ENCODE measurements at places on chromosomes 13 and 19.

- no peak for DNase-seq
Observed at GRCh38 chr19:30338878-30339623, 33.1 kb upstream of the ZNF536 start.

DNA sequence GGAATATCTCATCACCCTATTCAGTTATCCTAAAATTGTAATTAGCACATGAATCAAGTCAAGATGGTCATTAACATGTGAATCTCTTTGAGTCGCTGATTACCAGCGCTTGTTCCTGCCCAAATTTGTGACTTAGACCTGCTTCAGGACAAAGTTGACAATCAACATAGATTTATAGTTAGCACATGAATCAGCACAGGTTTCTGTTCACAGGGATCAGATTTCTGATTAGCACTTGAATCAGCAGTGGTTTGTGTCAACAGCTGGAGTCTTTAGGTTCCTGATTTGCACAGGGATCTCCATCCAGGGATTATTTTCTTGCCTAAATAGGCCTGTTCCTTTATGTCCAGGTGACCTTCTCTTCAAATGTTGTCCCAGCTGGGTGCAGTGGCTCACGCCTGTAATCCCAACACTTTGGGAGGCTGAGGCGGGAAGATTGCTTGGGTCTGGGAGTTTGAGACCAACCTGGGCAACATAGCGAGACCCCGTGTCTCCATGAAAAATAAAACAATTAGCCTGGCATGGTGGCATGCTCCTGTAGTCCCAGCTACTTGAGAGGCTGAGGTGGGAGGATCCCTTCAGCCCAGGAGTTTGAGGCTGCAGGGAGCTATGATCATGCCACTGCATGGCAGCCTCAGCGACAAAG, 3.8 kb upstream of the LRFN3 start:
- no peak for DNase-seq

GRCh38 chr13:41631296-41631965, 174.1 kb downstream of the RGCC start:
- no peak for DNase-seq

DNA sequence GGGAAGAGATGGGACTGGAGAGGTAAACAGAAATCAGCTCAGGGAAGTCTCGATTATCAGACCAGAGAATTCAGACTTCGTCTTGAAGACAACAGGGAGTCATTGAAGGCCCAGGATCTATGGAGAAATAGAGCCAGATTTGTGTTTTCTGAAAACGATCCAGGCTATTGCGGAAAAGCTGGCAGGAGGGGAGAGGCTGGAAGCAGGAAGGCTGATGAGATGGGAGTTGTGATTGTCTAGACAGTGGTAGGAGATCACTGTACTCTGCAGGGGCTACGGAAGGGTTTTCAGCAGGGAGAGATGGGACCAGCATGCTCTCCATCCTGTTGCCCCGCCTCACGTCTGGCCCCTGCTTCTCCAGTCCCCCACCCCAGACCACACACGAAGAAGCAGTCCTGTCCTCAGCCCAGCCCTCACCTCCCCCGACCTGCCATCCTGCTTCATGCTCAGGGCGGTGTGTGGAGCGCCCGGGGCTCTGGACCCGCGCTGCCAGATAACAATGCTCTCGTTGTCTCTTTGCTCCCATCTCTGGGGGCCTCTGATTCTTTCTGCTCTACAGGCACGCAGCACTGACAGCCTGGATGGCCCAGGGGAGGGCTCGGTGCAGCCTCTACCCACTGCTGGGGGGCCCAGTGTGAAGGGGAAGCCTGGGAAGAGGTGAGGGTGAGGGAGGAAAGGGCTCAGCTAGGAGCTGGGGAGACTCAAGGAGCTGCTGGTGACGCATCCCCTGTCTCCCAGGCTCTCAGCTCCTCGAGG, 1.9 kb downstream of the ARHGAP33 start:
- no peak for DNase-seq

DNA sequence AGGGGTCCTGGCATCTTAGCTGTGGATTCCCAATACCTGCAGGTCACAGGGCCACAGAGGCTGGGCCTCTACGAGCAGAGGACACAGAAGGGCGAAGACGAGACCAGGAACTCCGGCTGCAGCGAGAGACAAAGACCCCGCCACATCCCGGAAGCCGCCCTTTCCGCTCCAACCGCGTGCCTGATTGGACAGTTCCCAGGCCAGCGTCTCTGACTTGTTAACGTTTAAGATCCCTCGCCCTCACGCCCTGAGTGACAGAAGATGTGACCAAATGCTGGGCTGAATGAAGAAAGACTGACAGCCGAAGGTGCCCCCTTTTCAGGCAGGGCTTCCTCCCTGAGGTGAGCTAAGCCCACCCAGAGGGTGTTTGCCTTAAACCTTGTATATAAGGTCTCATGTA, at the start of gene ZNF98:
ZNF98 (minus strand) TSS at position 136 of the 400 bp plus-strand sequence; CDS start at position 14, 122 bp downstream.
- DNase-seq = no peak

DNA sequence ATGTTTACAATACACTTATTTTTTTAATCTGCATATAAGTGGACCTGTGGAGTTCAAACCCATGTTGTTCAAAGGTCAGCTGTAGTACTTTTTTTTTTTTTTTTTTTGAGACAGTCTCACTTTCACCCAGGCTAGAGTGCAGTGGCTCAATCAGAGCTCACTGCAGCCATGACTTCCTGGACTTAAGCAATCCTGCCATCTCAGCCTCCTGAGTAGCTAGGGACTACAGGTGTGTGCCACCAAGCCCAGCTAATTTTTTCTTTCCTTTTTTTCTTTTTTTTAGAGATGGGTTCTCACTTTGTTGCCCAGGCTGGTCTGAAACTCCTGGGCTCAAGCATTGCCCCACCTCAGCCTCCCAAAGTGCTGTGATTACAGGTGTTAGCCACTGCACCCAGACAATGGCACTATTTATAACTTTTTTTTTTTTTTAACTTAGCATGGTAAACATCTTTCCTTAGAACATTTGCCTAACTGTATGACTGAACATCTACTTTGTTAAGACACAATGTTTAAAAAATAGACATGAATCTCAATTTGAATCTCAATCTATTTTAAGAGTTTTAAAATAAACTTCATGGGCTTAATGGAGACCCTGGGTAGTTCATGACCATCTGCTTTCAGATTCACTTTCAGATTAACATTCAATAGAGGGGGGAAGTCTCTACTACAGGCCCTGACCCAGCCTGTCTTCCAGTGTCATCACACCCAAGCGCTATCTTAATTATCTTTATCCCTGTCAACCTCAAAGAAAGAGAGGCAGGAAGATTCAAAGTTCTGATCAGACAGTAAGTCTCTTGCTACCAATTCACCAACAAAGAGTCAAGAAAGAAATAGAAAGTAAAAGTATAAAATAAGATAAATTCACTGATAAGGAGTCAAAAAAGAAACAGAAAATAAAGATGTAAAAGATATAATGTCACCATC, 97.7 kb upstream of the DOCK9 start:
- DNase-seq = no peak

GRCh38 chr13:45238945-45239795, 38.3 kb upstream of the KCTD4 start:
- peak; percentile 65 for DNase-seq

GRCh38 chr19:20926796-20927195, 3.7 kb downstream of the ZNF85 start:
- peak; percentile 7 for DNase-seq

DNA sequence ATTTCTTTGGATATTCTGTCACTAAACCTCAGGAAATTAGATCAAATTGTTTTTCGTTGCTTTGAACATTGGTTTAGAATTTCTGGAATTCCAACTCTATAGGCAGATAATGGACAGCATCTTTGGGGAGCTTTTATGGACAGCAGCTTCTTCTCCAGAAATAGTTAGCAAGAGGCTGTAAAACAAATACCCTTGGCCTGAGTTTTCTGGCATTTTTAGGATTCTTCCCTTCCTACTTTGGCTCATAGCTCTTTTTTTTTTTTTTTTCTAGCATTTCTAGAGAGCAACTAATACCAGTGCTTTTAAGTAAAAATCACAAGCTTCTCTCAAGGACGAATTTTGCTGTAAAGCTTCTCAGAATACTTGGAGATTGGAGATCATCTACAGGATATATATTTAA, 169.8 kb upstream of the SPRY2 start:
- DNase-seq = no peak

DNA sequence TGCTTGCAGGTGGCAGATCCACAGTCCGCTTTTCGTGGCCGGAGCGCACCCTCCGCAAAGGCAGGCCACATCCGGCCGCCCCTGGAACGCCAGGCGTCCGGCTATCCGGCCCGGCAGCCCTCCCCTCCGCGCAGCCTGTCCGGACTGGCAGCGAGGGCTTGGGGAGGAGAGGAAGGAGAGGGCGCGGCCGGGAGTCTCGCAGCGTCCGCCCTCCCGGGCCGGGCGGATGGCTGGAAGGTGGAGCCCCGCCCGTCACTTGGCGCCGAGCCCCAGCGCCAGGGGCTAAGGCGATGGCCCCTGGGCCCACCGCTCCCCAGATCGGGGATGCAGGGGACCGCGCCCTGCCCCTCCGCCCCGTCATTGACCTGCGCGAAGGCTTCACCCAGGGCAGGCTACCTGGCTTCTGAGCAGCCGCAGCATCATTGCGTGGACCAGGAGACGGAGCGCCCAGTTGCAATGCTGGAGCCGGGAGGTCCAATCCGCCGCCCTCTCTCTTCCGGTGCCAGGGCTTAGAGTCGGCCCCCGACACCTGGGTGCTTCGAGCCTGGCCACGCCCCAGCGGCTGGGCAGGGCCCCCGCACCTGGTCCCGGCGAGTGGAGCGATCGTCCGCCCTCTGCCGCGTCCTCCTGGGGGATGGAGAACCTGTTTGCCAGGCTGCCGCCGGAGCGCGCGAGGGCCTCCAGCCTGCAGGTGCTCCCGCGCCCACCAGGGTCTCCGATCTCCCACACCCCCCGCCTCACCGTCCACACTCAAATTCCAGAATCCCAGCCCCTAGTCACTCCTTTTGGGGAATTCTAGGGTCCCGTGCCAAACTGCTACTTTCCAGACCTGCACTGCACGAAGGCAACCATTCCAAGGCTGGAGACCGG, at the start of gene FUT1:
FUT1 (minus strand) TSS at position 146 of the 870 bp plus-strand sequence. CDS start 1,360 bp downstream, outside the sequence.
- no peak for DNase-seq

- no peak for DNase-seq
Observed at GRCh38 chr13:26540334-26540733, 17.1 kb upstream of the WASF3 start.

GRCh38 chr13:20418953-20419352, 106.7 kb downstream of the CRYL1 start:
- no peak for DNase-seq

GRCh38 chr19:18338541-18338940, 1.9 kb upstream of the PGPEP1 start:
- DNase-seq = no peak

- peak; percentile 34 for DNase-seq
Observed at GRCh38 chr13:26051231-26051656, 572 bp downstream of the SHISA2 start.

- peak; percentile 36 for DNase-seq
Observed at GRCh38 chr13:109816808-109817203, 30.4 kb upstream of the IRS2 start.

- DNase-seq = no peak
Observed at GRCh38 chr13:78190296-78190695, 271.7 kb upstream of the EDNRB start.

DNA sequence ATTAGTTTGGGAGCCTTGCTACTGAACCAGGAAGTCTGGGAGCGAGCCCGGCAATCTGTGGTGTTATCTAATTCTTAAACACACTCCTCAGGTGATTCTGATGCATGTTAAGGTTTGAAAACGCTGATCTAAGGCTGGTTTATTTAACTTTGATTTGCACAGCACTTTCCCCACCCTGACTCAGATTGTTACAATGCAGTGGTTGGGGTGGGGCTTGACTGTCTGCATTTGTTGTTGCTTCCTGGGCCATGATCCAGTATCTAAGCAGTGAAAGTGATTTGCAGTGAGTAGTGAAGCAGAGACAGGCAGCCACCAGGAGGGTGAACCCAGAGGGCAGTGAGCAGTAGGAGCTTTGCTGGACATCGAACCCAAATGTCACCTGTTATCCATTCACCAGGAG, 81.6 kb upstream of the ARGLU1 start:
- peak; percentile 37 for DNase-seq

DNA sequence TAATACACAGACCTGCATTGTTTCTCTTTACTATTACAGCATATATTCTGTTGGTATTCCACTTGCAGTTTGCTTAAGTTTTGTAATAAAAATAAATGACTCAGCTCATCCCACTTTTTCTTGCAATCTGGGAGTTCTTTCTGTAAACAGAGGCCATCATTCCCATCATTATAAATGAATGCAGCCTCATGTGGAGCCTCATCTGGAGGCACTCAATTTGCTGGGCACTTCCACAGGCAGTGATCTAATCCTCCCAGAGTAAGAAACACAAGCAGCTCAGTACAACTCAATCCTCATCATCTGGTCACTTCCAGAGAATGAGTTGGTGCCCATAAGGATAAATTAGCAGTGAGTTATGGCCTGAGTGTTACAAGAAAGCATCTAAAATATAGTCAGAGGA, 2801.9 kb downstream of the PCDH9 start:
- DNase-seq = no peak

DNA sequence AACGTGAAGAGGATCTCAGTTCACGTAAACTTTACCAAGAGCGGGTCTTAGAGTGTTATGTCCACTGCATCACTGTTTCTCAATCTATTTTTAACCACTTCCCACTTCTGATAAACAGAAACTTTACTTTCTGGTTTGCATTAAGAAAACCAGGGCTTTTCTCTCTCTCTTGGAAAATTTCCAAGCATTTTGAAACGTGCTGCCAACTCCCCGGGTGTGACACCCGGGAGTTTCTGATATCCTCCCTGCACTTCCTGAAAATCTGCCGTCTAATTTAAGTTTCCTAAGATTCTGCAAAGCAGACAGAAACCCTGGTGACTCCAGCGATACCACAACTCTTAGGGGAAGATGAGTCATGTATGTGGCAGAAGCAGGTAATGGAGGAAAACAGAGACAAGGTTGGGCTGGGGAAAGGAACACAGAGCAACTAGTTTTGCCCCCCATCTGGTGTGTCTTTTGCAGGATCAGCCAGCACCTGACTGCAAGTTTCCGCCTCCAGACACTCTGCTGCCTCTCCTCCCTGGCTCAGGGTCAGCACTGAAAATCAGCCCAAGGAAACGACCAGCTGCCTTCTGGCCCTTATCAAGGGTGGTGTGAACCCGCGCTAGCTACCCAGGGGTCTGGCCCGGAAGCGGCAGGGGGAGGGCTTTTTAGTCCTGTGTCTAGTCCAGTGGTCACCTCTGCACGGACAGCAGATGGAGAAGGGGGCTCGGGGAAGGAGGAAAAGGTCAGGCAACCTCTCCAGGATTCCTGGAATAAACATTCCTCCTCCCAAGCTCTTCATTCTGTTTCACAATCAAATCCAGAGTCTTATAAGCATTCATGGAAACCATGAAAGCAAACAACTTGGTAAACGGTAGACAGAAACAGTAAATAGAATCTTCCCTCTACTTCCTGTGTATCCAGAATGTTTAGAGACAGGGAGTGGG, 11.3 kb upstream of the FFAR2 start:
- DNase-seq = peak; percentile 40

DNA sequence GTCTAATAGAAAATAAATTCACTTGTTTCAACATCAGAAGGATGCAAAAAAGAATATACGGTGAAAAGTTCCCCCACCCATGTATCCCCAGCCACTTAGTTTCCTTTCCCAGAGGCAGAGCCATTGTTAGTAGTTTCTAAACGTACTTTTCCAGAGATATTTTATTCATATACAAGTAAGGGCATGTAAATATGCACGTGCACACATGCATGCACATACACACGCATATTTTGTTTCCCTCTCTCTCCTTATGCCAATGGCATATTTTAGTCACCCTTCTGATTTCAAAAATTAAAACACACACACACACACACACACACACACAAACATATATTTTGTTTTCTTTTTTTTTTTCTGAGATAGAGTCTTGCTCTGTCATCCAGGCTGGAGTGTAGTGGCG, 147.4 kb downstream of the PDS5B start:
- no peak for DNase-seq

All from choroid plexus epithelial cell (primary cell).